ENCODE measurements at places on chromosomes 5 and 9. TPM values are rescaled to one million over a fixed set of nuclear protein-coding genes. Genes with fewer than 3 reads are reported as not detected.

ANKRD31 gene
- total RNA-seq, result 0.23 TPM

ZNF300 gene
- 6.5 TPM for total RNA-seq

WDR38 gene
- total RNA-seq, result not detected

DNA sequence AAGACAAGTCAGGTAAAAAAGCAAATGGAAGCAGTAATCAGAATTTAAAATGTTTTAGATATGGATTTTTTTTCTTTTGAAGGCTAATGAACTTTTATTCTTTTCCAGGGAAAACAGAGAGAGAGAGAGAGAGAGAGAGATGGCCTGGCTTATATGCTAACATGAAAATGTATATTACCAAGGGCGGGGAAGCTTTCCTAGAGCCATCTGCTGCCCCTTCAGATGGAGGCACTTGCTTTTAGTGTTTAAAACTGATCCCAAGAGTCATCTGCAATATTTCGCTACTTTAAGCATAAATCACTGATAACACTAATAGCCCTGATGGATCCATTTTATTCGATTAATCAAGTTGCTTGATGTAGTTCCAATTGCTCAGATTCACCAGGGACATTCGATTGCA lies 186.1 kb upstream of the ADAMTS16 start:
- H3K27ac ChIP-seq, result no peak overlapping the region
- no peaks in the 10 kb centered on the region for H3K27me3 ChIP-seq
- no peak overlapping the region for H3K4me3 ChIP-seq

GRCh38 chr9:107425101-107426025 lies 64.2 kb downstream of the KLF4 start:
- ATAC-seq, result peak; percentile 96
- H3K4me3 ChIP-seq, result peak overlapping the region; percentile 37
- no peaks in the 10 kb centered on the region for H3K27me3 ChIP-seq
- H3K36me3 ChIP-seq, result no peaks in the 10 kb centered on the region

GRCh38 chr9:133321411-133321935 lies 14.5 kb downstream of the SURF6 start:
- no peak overlapping the region for H3K27ac ChIP-seq
- no peaks in the 10 kb centered on the region for H3K27me3 ChIP-seq
- no peaks in the 10 kb centered on the region for H3K36me3 ChIP-seq
- H3K4me1 ChIP-seq, result no peaks in the 10 kb centered on the region
- no peak overlapping the region for H3K4me3 ChIP-seq
- ATAC-seq, result no peak

DNA sequence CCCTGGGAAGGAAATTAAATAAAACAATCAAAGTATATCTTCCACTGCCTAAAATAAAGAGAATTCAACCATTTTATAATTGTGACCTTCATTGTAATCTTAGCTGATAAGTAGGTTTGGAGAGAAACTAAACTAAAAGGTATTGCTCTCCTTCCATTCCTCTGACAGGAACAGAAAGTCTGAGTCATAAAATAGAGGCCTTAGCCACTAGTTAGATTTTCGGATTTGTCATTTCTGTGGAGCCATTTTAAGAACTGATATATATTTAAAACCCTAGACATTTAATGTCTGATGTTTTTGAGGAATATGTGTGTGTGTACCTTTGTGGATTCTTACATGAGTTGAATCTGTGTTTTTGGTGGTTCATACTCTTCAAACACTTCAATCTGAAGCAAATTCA lies 11.8 kb upstream of the TMC1 start:
- no peak overlapping the region for H3K4me3 ChIP-seq
- H3K36me3 ChIP-seq, result no peaks in the 10 kb centered on the region
- no peak overlapping the region for H3K27ac ChIP-seq
- ATAC-seq, result no peak
- no peaks in the 10 kb centered on the region for H3K27me3 ChIP-seq
- H3K4me1 ChIP-seq, result no peaks in the 10 kb centered on the region

DNA sequence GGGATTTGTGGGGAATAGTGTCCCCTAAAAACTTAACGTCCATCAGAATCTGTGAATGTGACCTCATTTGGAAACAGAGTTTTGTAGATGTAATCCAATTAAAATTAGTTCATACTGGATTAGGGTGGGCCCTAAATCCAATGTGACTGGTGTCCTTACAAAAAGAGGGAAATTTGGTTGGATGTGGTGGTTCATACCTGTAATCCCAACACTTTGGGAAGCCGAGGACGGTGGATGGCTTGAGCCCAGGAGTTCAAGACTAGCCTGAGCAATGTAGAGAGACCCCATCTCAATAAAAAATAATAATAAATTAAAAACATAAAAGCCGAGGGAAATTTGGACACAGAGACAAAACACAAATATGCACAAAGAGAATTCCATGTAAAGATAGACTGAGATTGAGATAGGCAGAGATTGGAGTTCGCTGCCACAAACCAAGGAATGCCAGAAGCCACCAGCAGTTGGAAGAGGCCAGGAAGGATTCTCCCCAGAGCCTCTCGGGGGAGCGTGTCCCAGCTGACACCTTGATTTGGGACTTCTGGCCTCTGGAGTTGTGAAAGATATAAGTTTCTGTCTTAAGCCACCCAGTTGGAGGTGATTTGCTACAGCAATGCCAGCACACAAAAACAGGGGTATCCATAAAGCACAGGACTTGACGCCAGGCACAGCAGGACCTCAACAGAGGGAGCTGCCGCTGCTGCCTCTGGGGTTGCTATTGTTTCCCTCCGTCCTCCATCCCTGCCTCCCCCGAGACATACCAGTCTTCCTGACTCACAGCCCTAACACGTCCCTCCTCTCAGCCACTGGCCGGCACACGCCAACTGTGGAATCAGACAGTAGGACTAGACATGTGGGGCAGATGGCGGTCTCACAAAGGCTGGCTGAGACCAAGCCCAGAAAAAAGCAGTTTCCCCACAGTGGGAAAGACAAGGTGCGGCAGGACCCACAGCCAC lies 73.8 kb upstream of the IL17B start:
- H3K4me1 ChIP-seq, result peaks cover 53% of the 10 kb centered on the region
- peak; percentile 62 for ATAC-seq
- no peak overlapping the region for H3K4me3 ChIP-seq
- no peaks in the 10 kb centered on the region for H3K36me3 ChIP-seq
- peak overlapping the region; percentile 82 for H3K27ac ChIP-seq

DNA sequence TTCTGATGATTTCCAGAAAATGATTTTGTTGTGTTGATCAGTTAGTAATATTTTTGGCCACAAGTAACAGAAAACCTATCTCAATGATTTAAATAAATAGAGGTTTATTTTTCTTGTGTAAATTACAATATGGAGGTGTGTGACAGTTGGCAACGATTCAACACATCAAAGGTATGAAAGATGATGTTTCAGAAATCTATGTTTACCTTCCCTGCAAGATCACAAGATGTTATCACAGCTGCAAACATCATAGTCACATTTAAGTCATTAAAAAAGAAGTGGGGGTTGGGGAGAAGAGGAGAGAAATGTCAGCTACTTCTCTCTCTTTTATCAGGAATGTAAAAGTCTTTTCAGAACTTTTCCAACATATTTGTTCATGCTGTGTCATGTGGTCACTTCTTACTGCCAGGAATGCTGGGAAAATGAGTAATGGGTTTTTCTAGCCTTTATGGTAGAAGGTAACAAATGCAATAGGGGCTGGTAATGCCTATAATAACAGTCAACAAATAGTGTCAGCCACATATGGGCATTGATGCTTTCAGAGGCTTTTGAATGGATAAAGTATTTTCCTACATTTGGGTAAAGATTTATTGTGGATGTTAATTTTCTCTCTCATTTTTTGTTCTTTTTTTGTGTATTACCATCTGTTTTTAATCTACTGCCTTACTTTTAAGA lies 742.7 kb downstream of the TLE1 start:
- H3K4me1 ChIP-seq, result peaks cover 5% of the 10 kb centered on the region
- no peaks in the 10 kb centered on the region for H3K36me3 ChIP-seq
- ATAC-seq, result no peak
- no peak overlapping the region for H3K4me3 ChIP-seq
- H3K27me3 ChIP-seq, result no peaks in the 10 kb centered on the region

DNA sequence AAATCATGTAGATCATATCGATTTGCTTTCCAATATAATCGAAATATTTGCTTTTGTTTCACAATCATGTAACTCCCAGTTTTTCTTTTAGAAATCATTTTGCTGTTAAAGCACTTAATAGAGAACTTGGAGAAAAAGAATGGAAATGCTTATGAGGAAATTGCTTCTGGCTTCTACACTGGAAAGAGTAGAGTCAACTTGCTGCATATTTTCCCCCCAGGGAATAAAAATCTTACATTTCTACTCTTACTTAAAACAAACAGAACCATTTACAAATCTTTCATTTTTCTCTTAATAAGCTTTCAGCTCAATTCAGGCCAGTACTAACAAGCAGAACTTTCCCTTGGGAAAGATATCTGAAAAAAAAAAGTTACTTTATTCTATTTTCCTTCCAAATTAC lies 312.0 kb downstream of the CHSY3 start:
- no peaks in the 10 kb centered on the region for H3K4me1 ChIP-seq
- no peak overlapping the region for H3K27ac ChIP-seq
- no peak overlapping the region for H3K4me3 ChIP-seq
- ATAC-seq, result no peak
- H3K27me3 ChIP-seq, result no peaks in the 10 kb centered on the region

GRCh38 chr5:2176581-2176980 lies 293.9 kb upstream of the IRX4 start:
- H3K4me1 ChIP-seq, result no peaks in the 10 kb centered on the region
- H3K36me3 ChIP-seq, result no peaks in the 10 kb centered on the region
- no peak for ATAC-seq
- H3K4me3 ChIP-seq, result no peak overlapping the region
- peaks cover 67% of the 10 kb centered on the region for H3K27me3 ChIP-seq
- H3K27ac ChIP-seq, result no peak overlapping the region

DNA sequence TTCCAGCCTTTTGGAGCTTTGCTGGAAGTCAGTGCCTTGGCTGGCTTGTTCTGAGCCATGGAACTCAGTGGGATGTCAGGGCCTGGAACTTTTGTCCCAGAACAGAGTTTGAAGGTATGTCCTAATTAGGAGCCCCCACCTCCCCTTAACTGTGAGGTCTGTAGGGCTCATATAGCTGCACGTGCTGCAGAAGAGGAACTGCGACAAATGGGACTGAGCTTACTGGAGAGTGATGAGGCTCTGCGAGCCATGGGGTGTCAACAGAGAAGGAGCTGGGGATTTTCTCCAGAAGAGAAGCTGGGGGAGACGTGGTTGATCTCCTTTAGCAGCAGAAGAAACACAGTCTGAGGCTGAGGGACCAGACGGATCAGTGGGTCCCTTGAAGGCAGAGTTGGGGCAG lies 10.9 kb downstream of the TMEM8B start:
- H3K27ac ChIP-seq, result no peak overlapping the region
- no peaks in the 10 kb centered on the region for H3K36me3 ChIP-seq
- H3K4me1 ChIP-seq, result no peaks in the 10 kb centered on the region
- ATAC-seq, result no peak
- H3K4me3 ChIP-seq, result no peak overlapping the region

GRCh38 chr5:51172903-51173626 lies 210.2 kb upstream of the ISL1 start:
- no peaks in the 10 kb centered on the region for H3K27me3 ChIP-seq
- no peak overlapping the region for H3K27ac ChIP-seq
- no peaks in the 10 kb centered on the region for H3K36me3 ChIP-seq
- no peak overlapping the region for H3K4me3 ChIP-seq

DNA sequence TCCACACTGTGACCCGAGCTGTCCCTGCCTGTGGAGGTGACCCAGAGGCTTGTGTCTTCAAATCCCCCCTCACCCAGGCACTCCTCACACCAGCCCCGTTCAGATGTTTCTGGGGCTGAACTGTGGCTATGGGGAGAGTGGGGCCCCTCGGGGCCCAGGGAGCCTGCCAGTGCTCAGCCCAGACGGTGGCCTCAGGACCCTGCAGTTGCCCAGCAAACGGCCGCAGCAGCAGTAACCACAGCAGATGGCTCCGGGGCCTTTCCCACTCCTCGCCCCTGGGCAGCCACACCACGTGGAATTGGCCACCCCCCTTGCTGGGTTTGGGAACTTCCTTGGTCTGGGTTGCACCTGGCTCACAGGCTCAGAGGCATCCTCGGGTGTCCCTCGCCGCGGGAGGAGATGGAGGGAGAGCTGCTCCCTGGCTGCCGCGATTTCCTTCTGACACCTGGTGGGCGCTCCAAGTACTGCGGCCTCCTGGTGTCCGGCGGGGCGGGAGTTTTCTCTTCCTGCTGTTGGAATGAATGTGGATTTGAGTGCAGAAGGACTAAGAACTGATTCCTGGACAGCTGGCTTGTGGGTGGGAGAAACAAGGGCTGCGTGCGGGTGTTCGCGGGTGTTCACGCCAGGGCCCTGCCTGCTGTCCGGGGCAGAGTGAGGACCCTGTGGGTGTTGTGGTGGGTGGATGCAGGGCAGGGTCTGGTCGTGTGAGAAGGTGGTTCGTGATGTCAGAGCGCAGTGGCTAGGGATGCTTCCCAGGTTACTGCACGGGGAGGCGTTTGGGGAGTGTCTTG lies 97.5 kb downstream of the COL5A1 start:
- no peak overlapping the region for H3K27ac ChIP-seq
- peaks cover 24% of the 10 kb centered on the region for H3K4me1 ChIP-seq
- H3K4me3 ChIP-seq, result no peak overlapping the region

DNA sequence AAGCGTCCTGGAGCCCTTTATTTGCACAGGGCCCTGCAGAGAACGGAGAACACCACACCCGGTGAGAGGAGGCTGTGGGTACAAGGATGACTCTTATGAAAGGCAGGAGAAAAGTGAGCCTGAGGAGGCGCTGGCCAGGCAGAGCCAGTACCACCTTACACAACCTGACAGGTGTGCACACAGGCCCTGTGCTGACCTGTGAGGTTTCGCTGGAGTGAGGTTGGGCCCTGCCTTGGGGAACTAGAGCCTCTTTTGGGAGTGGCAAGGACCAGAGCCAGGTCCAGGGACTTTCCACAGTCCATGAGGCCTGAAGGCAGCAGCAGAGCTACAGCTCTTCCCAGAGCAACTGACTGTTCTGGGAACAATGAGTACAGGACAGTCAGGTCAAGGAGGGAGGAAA lies 3.1 kb downstream of the SRD5A1 start:
- no peak for ATAC-seq
- H3K27me3 ChIP-seq, result no peaks in the 10 kb centered on the region
- peak overlapping the region; percentile 29 for H3K27ac ChIP-seq
- H3K4me1 ChIP-seq, result no peaks in the 10 kb centered on the region
- H3K36me3 ChIP-seq, result peaks cover 3% of the 10 kb centered on the region
- H3K4me3 ChIP-seq, result no peak overlapping the region

DNA sequence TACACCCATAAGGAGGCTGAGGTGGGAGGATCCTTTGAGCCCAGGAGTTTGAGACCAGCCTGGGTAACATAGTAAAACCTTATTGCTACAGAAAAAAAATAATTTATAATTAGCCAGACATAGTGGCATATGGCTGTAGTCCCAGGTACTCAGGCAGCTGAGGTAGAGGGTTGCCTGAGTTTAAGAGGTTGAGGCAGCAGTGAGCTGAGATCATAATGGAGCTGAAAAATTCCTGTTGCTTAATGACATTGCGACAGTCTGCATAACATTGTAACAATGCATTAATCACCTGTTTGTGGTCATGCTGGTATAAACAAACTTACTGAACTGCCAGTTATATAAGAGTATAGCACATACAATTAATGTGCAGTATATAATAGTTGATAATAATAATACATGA lies 214.2 kb downstream of the TRIM32 start:
- no peaks in the 10 kb centered on the region for H3K4me1 ChIP-seq
- no peak for ATAC-seq
- no peak overlapping the region for H3K27ac ChIP-seq
- H3K4me3 ChIP-seq, result no peak overlapping the region
- no peaks in the 10 kb centered on the region for H3K27me3 ChIP-seq
- no peaks in the 10 kb centered on the region for H3K36me3 ChIP-seq

All from gastroesophageal sphincter (tissue), 4 donors.